ENCODE measurements at places on chromosomes 12 and 14. TPM values are rescaled to one million over a fixed set of nuclear protein-coding genes. Genes with fewer than 3 reads are reported as not detected.

GRCh38 chr12:99039367-99040120, 394.5 kb downstream of the APAF1 start:
- H3K4me1 ChIP-seq: peaks cover 13% of the 10 kb centered on the region
- H3K4me3 ChIP-seq: no peak overlapping the region
- no peaks in the 10 kb centered on the region for H3K27me3 ChIP-seq
- H3K36me3 ChIP-seq: peaks cover 2% of the 10 kb centered on the region
- DNase-seq: no peak

DNA sequence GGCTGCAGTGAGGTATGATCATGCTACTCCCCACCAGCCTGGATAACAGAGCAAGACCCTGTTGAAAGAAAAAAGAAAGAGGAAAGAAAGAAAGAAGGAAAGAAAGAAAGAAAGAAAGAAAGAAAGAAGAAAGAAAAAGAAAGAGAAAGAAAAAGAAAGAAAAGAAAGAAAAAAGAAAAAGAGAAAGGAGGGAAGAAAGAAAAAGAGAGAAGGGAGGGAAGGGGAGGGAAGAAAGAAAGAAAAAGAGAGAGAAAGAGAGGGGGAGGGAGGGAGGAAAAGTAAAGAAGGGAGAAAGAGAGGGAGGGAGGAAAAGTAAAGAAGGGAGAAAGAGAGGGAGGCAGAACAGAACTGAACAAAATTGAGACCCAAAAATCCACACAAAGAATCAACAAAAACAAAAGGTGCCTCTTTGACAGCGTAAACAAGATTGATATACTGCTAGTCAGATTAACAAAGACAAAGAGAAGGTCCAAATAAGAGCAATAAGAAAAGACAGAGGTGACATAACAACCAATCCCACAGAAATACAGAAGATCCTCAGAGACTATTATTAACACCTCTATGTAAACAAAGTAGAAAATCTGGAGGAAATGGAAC, 293.9 kb upstream of the AMIGO2 start:
- H3K27ac ChIP-seq: no peak overlapping the region
- no peaks in the 10 kb centered on the region for H3K36me3 ChIP-seq
- DNase-seq: no peak
- no peaks in the 10 kb centered on the region for H3K4me1 ChIP-seq

- H3K4me1 ChIP-seq: no peaks in the 10 kb centered on the region
- H3K36me3 ChIP-seq: no peaks in the 10 kb centered on the region
- no peak for DNase-seq
- no peak overlapping the region for H3K4me3 ChIP-seq
- peaks cover 7% of the 10 kb centered on the region for H3K27me3 ChIP-seq
- H3K27ac ChIP-seq: no peak overlapping the region
These were observed 38.3 kb downstream of the SSPN start for GRCh38 chr12:26233631-26234030.

DNA sequence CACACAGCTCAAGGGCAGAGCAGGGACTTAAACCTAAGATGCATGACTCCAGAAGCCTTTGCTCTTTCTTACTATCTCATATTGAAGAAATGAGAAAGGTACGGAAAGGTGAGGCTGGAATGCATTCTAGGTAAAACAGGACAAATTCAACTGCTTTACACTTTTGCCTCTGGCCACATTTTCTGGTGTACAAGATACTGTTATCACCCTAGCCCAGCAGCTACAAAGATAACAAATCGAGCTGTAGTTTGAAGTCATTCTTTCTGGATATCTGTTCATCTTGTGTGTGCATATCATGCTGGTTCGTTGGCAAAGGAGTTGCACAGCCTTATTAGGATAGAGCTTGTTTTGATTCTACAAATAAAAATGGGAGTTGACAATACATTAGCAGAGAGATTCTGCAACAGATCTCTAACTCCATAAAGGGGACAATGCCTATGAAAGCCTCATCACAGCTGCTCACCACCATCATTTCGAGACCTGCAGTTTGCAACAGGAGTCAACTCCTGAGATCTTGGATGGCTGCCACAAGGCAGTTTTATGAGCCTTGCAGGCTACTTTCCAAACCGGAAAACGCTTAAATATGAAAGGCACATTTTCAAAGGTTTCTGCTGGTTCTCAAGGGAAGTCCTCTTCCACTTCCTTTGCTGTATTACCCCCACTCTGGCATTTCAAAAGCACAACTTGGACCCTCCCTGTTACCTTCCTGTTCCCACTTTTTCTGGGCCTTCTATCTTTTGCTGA, 64.9 kb downstream of the STXBP6 start:
- H3K27ac ChIP-seq: no peak overlapping the region
- no peaks in the 10 kb centered on the region for H3K4me1 ChIP-seq
- no peaks in the 10 kb centered on the region for H3K36me3 ChIP-seq

DNA sequence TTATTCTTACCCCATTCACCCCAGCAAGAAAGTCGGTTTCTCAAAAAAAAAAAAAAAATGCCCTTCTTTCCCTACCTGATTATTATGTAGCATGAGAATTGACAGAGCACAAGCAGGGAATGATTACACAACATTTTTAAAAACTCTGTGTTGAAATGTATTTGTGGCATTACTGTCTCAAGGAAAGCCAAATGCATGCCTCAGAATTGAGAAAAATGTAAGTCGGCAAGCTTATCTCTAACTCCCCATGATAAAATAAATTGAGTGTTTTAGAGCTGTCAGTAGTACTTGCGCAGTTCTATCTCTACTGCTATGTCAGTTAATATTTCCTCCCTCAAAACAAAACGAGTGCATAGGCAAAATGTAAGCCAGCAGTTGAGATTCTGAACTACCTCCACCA, 25.7 kb downstream of the ANO4 start:
- H3K4me1 ChIP-seq: no peaks in the 10 kb centered on the region
- DNase-seq: no peak

- H3K27ac ChIP-seq: no peak overlapping the region
- no peaks in the 10 kb centered on the region for H3K36me3 ChIP-seq
- H3K27me3 ChIP-seq: no peaks in the 10 kb centered on the region
- DNase-seq: no peak
- H3K4me1 ChIP-seq: no peaks in the 10 kb centered on the region
These were observed 218.4 kb upstream of the C14orf180 start for GRCh38 chr14:104361101-104361591.

- no peaks in the 10 kb centered on the region for H3K4me1 ChIP-seq
- no peak overlapping the region for H3K27ac ChIP-seq
- DNase-seq: no peak
- H3K4me3 ChIP-seq: no peak overlapping the region
- H3K27me3 ChIP-seq: peaks cover 78% of the 10 kb centered on the region
- no peaks in the 10 kb centered on the region for H3K36me3 ChIP-seq
These were observed 1.6 kb upstream of the CLEC14A start for GRCh38 chr14:38257507-38257906.

GRCh38 chr14:99605299-99605961, 1.4 kb upstream of the CCDC85C start:
- peaks cover 33% of the 10 kb centered on the region for H3K4me1 ChIP-seq
- peak overlapping the region; percentile 96 for H3K27ac ChIP-seq
- peak overlapping the region; percentile 94 for H3K4me3 ChIP-seq
- DNase-seq: peak; percentile 44
- H3K27me3 ChIP-seq: peaks cover 36% of the 10 kb centered on the region
- no peaks in the 10 kb centered on the region for H3K36me3 ChIP-seq

- no peak overlapping the region for H3K27ac ChIP-seq
- H3K36me3 ChIP-seq: no peaks in the 10 kb centered on the region
- H3K4me1 ChIP-seq: no peaks in the 10 kb centered on the region
- no peak overlapping the region for H3K4me3 ChIP-seq
- H3K27me3 ChIP-seq: peaks cover 4% of the 10 kb centered on the region
- no peak for DNase-seq
These were observed 358.6 kb downstream of the DUSP6 start for GRCh38 chr12:88993651-88994050.

GRCh38 chr14:44798386-44799242, 163.1 kb downstream of the KLHL28 start:
- no peak overlapping the region for H3K4me3 ChIP-seq
- no peak overlapping the region for H3K27ac ChIP-seq
- peaks cover 17% of the 10 kb centered on the region for H3K4me1 ChIP-seq
- no peaks in the 10 kb centered on the region for H3K27me3 ChIP-seq
- no peaks in the 10 kb centered on the region for H3K36me3 ChIP-seq

DNA sequence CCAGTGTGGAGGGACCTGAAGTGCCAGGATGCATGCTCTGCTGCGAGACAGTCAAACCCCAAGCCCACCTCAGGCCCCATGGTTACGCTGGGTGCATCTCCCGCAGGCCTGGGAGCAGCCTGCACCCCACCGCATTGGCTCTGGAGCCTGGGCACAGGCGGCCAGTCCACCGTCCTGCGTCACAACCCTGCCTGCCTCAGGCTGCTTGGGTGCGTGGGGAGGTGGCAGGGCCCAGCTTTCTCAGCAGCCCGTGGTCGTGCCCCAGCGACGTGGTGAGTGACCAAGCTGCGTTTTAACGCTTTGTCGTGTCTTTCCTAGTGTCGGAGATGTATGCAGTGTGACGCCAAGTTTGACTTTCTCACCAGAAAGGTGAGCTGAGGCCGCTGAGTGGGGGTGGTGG, 10.9 kb downstream of the ZFYVE21 start:
- no peaks in the 10 kb centered on the region for H3K4me1 ChIP-seq
- DNase-seq: no peak
- H3K27me3 ChIP-seq: no peaks in the 10 kb centered on the region

RNU4-1 gene
- 4,497 TPM for total RNA-seq

PDE3A gene
- 2.4 TPM for total RNA-seq

SMIM41 gene
- total RNA-seq: not detected
